ENCODE measurements at places on chromosomes 11 and 22.

GRCh38 chr11:58919561-58919960, 19.7 kb upstream of the GLYATL1 start:
- DNase-seq: no peak

- peak; percentile 19 for DNase-seq
Observed at GRCh38 chr22:32697331-32697995, 104.0 kb upstream of the TIMP3 start.

DNA sequence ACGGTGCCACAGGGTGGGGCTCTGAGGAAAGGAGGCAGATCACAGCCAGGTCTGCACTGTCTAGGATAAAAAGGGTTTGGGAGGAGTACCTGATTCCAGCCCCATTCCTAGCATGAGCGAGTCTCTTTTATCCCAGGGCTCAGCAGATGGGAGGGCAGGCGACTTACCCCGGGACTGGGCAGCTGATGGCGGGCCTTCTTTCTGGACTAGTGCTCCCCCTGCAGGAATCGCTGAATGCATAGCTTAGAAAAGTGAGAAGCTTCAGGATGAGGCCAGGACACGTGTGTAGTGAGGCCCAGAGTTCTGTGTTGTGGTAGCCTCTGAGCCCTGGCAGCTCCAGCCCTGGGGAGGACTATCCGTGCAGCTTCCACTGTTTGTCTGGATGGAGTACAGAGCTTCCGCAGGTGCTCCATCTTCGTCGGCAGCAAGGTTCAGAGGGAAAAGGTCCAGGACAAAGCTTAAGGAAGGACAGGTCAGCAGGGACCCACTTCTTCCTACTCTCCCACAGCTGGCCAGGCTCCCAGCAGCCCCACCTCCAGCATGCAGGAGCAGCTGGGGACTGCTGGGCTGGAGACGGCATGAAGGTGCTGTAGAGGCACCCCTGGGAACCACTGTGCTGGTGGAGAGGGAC, 30.4 kb downstream of the COMMD9 start:
- DNase-seq: peak; percentile 80

DNA sequence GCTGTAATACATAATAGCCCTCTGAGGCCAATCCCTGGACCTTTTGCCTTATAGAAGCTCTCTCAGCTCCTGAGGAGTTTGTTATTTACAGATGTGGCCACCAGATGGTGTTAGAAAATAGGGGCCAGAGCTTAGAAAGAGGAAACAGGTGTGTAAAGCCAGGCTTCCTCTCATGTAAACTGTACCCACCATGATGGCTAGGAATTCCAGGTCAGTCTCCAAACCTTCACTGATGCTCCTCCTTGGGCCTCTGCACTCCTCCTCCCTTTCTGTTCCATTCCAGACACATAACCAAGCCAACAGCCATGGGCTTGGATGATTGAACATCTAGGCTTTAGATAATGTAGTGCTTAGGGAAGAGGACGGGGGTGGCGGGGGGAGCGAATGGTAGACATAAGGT, 39.7 kb downstream of the USP35 start:
- DNase-seq: peak; percentile 74

DNA sequence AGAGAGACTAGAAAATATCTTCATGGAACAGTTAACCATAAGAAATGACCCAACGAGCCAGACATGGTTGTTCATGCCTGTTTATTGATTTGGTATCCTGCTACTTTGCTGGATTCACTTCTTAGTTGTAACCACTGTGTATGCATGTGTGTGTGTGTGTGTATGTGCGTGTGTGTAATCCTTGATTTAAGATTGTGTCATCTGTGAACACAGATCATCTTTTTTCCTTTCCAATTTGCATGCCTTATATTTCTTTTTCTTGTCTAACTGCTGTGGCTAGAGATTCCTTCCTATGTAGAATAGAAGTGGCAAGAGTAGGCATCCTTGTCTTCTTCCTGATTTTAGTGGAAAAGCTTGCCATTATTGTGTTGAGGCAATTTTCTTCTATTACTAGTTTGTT, 16.4 kb upstream of the CLTCL1 start:
- DNase-seq: no peak

DNA sequence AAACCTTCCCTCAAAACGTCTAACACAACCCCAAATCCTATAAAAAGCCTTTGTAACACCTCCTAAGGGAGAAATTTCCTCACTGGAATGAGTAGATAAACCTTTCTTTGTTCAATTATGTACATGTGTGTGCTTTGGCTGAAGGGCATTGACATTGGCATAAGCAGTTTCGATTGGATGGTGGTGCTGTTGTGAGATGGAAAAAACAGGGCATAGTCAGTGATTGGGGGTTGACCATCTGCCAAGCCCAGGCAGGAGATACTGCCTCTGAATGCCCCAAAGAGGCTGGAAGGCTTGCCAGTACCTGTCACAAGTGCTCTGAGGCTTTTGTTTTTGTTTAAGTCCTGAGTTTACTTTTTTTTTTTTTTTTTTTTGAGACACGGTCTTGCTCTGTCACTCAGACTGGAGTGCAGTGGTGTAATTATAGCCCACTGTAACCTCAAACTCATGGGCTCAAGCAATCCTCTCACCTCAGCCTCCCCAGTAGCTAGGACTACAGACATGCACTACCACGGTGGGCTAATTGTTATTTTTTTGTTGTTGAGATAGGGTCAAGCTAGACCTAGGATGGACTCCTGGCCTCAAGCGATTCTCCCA, 1.2 kb upstream of the CCDC117 start:
- DNase-seq: no peak

- DNase-seq: peak; percentile 73
Observed at GRCh38 chr11:75311858-75312288, 39.6 kb downstream of the ARRB1 start.
